Coronary artery (tissue), 2 donors: ENCODE measurements at places on chromosomes 7 and 10.

DNA sequence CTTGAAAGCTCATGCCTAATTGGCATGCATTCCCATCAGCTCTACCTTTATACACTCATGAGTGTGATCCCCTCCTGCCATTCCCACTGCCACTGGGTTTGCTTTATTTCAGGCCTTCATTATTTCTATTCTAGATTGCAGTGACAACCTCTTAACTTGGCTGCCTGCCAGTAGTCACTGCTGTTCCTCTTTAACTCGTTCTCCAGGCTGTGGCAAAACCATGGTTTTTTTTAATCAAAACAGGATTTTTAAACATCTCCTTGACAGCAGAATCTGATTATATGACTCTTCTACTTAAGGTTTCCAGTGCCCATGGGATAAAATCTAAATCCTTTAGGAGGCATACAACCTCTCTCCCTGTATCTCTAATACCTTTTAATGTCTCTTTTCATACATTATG is 223.7 kb upstream of the PCDH15 start:
- no peak for DNase-seq

GRCh38 chr10:95464280-95464679 is 96.9 kb downstream of the SORBS1 start:
- no peak for DNase-seq

- no peak for DNase-seq
Observed at GRCh38 chr7:7175075-7175695, 7.2 kb upstream of the C1GALT1 start.

GRCh38 chr10:112497347-112497950 is 50.4 kb downstream of the VTI1A start:
- no peak for DNase-seq

DNA sequence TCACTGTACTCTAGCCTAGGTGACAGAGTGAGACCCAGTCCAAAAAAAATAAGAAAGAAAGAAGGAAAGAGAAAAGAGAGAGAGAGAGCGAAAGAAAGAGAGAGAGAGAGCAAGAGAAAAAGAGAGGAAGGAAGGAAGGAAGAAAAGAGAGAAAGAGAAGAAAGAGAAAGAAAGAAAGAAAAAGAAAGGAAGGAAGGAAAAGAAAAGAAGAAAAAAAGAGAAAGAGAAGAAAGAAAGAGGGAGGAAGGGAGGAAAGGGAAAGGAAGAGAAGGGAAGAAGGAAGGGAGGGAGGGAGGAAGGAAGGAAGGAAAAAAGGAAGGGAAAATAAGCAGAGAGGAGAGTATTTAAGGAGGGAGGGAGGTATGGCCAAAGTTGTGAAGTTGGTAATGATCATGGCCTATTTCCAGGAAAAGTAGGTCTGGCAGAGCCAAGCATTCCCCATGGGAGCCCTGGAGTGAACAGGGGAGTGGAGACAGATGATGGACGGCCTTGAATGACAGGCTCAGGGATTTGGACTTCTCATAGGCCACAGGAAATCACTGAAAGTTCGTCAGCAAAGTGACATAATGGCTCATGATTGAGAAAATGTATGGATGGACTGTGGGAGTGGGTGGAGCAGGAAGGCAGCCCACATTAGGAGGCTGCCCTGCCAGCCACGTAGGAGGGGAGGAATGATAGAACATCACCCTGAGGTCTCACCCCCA is 44.8 kb upstream of the CUX1 start:
- DNase-seq: no peak

DNA sequence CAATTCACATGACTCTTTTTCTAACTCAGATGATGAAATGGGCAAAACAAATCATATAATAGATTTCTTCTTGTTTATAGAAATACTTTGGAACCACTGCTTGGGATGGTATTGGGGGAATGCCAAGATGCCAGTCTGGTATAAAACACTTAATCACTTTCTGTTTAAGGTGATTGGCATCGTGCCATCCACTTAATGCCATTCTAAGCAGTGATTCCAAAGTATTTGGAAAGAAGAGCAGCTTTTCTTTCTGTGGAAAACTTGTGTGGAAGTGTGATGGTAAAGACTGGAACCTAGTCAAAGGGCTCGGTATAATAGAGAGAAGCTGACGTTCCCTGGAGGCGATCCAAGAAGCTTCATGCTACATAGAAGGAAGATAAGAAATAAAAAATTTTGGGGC is 120.6 kb downstream of the TMEM26 start:
- no peak for DNase-seq

DNA sequence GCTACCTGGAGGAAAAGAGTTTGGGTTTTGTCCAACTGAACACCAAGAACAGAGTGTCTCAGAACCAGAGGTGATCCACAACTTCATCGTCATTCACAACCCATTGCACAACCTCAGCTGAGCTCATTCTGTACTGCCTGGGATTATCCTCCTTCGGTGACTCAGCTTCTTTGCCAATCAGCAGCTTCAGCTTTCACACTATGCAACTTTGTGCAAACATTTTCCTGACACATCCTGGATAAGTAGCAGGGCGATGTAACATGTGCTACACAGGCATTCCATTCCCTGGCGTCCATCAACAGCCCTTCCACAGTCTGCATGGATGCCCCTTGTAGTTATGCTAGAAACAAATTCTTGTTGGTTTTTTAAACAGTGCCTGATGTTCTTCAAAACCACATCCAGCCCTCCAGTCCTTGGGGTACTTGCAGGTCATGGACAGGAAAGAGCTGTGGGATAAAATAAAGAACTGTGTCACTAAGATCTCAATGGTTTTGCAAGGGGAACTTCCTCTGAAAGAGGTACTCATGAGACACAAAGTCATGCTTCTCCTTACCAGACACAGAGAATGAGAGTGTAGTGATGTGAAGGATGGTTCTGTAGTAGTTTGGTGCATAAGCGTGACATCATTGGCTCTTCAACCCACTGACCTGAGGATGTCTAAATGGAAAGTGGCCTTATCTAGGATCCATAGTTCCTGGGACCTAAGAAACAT is 478.5 kb downstream of the KIF20B start:
- peak; percentile 70 for DNase-seq

GRCh38 chr7:41570766-41571165 is 132.1 kb downstream of the INHBA start:
- no peak for DNase-seq

DNA sequence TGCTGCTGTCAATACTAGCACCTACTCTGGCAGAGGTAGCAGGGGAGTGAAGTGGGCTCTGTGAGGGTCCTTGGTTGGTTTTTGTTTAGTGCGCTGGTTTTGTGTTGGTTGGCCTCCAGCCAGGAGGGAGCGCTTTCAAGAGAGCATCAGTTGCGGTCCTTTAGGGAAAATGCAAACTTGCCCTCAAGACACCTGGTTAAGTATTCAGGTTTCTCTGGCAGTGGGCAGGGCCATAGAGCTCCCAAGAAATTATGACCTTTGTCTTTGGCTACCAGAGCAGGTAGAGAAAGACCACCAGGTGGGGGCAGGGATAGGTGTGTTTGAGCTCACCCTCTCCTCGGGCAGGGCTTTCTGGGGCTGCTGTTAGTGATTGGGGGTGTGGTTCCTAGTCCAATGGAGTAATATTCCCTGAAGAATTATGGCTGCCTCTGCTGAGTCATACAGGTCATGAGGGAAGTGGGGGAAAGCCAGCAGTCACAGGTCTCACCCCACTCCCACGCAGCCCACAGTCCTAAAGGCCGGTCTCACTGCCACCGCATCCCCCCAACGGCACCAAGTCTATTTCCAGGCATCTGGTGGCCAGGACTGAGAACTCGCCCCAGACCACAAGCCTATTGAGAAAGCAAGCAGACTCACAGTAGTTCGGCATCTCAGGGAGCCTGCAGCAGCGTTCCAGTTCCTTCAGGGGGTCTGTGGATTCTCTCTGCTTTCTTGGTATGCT is 280.5 kb downstream of the SFMBT2 start:
- no peak for DNase-seq

DNA sequence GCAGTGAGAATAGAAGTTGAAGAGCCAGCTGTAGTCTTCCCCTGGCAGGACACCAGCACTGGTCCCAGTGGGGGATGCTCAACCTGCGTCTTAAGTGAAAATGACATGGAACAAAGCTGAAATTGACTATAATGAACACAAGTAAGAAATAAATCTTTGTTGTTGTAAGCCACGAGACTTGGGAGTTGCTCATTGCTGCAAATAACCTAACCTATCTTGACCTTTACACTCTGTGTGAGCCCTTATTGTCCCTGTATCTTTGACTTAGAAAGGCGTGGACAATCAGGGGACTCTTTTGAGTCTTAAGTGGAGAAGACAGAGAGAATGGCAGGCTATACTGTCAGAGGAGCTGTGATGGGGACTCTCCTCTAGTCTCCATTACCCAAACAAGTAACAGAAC is 16.9 kb downstream of the ZC3HAV1L start:
- no peak for DNase-seq

DNA sequence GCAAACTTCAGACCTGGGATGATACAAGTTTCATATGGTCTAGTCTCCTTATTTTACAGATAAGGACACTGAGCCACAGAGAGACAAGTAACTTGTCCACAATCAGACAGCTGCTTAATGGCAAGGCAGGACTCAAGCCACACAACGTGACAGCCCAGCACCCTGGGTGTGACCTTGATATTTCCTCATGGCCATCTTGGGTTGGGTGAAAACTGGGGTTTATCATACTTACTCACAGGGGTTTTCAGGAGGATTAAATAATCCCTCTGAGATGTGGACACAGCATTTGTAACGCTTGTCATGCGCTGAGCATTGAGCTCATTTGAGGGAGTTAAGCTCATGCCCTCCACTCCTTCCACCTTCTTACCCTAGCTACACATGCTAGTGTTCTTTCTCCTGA is 58.0 kb downstream of the ABLIM1 start:
- no peak for DNase-seq

DNA sequence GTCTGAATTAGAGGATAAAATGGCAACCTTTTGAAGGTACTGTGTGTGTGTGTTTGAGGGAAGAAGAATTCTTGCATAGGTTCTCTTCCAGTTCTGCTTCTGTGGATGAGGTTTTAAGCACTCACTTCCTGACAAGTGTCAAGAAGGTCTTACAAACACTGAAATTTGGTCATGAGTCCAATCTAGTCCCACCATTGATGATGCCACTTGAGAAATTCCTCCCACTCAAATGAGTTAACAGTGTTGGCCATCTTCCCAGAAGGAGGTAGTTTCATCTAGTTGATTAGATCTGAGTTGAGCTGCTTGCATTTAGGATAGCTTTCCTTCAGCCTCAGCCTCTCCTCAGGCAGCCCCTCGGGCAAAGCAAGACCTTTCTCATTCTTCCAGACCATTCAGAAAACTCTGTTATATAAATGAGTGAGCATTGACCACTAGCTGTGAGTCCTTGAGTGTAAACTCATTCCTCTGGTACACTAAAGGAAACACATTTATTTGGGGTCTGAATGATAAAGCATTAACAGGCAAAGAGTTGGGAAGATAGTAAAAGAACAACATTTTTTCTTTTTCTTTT is 189.5 kb downstream of the TRIL start:
- no peak for DNase-seq

DNA sequence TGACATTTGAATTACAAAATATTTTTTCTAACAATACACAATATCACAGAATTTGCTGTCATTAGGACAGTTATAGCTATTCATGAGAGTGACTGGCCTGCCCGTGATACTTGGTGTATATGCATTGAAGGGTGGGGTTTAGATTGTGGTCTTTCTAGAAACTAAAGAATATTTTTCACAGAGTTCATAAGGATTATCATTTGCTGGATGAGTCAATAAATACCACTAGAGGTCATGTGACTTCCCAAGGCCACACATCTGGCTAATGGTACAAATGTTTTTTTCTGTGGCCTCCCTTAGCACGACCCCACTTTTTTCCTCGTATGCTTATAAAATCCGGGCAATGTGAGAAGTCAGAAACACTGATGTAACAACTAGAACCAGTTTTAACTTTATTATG is 5.2 kb downstream of the OPTN start:
- DNase-seq: no peak

GRCh38 chr7:12314199-12314598 is 89.5 kb downstream of the VWDE start:
- DNase-seq: no peak

GRCh38 chr10:6409971-6410643 is 170.0 kb downstream of the PRKCQ start:
- DNase-seq: peak; percentile 65

GRCh38 chr7:142384493-142384922 is 126.7 kb upstream of the PRSS58 start:
- DNase-seq: no peak

DNA sequence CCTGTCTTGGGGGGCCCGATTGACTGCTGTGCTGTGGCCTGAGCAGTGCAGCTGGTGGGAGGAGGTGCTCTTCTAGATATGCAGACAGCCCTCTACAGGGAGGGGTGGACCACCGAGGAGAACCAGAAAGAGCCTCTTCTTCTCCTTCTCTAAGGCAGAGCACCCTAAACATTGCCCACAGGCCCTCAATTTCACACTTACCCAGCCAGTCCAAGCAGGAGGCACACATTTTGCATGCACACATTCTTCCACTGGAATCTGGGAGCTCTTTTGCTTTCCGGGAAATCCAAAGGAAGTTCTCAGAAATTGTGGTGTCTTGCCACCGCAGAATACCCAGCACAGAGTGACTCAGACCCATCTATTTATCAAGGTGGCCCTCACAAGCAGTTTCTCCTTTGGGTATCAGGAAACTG is 45.8 kb downstream of the EEPD1 start:
- DNase-seq: no peak

DNA sequence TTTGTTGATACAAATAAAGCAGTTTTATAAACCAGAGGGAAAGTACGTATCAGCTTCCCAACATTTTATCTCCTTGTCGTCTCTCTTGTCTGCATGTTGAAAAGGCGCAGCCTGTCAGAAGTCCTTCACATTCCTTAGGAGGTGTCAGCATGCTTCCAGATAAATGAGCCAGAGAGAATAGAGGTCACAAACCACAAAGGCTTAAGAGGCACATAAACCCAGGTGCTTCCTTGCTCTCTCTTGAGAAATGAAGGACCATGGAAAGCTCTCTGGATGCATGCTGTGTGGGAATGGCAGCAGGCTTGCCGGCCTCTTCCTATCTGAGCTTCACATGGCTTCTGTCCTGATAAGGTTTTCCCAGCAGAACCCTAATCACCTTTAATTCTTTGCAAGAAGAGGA is 448.5 kb downstream of the XPNPEP1 start:
- no peak for DNase-seq

DNA sequence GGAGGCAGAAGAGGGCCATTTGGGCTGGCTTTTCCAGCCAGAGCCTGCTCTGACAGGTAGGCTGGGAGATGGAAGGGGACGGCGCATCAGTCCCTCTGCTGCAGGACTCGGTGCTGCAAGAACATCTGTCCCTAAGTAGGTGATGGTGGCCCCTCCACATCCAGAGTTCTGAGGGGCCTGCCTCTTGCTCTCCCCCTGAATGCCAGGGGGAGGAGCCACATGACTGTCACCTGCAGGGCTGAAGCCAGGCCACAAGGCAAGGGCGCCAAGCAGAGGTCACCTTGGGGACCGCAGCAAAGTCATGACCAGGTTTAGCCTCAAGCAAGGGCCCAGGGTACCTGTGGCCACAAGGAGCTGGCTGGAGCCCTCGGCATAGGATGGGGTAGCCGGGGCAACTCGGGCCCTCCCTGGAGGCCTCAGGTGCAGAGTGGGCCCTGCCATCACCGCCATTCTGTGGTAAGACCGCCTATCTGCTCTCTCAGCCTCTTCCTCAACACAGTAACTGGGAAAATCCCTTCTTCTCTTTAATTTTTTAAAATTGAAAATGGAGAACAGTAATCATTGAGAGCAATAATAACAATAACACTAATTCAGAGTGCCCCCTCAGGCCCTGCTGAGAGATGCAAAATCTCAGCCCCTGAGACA is 99.3 kb downstream of the FAM53B start:
- DNase-seq: no peak

GRCh38 chr7:151083071-151083823 is at the start of gene TMUB1:
TMUB1 (minus strand) TSS chr7:151083493; CDS start chr7:151082563, 930 bp downstream.
- DNase-seq: peak; percentile 90
